ENCODE measurements at places on chromosomes 5 and 9.

DNA sequence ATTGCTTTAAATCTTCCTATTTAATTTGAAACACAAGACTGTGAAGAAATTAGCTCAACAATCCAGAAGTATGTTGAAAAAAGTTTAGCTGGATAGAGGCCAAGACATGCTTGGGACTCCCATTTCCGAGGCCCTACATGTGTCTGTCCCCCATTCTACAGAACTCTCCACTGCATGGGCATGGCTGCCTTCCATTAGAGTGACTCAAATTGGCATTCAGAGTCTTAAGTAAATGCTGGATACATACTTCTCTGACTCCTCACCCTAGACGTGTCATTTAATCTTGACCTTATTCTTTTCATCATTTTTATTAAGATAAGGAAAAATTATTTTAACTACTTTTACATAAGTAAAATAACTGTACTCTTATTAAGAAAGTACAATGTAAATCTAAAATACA lies 530.4 kb upstream of the CDH9 start:
- DNase-seq, result no peak

DNA sequence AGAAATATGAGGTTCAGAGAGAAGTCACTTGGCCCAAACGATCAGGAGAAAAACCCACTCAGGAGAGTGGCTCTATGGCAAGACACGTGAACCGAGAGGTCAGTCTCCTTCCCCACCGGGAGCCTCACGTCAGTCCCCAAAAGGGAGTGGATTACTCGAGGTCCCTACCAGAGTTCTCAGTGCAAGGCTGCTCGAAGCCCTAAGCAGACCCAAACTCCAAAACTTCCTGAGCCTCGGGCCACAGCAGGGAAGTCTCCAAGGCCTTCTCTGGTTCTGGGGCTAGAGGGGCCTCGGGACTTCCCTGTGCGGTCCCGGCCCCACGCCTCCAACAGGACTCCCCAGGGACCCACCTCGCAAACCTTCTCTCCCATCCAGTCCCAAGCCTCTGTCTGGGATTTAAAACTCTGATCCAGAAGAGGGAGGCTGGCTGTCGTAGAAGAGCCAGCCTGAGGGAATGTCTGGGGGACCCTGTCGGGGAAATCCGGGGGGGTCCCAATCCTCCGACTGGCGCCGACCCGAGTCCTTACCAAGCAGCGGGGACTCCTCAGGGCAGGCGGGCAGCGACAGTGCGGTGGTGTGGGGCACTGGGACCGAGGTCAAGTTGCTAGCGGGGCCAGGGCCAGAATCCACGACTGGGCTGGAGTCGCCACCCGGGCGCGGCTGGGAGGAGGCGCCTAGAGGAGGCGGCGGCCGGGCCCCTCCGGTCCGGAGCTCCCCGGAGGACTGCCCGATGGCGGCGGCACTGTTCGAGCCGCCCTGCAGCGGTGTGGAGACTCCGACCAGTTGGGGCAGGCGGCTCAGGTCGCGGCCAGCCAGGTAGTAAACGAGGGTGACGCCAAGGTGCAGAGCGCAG lies 679 bp downstream of the B4GALT1 start:
- DNase-seq, result no peak

DNA sequence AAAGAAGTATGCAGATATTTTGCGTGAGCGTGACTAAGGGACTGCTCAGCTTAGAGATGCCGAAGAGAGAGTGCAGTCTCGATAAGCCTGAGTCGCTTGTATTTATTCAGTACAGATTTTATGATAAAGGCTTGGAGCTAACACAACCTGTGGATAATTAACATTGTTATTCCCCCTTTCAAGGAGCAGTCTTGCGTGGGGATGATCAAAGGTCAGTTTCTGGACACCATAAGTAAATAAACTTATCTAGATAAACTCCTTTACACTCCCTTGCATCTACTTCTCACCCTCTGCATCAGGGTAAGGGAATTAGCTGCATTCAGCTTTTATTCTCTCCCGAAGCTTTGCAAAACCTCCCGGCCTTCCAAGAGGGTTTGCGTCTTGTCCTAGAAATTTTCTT lies 357.8 kb upstream of the ST8SIA4 start:
- DNase-seq, result no peak

DNA sequence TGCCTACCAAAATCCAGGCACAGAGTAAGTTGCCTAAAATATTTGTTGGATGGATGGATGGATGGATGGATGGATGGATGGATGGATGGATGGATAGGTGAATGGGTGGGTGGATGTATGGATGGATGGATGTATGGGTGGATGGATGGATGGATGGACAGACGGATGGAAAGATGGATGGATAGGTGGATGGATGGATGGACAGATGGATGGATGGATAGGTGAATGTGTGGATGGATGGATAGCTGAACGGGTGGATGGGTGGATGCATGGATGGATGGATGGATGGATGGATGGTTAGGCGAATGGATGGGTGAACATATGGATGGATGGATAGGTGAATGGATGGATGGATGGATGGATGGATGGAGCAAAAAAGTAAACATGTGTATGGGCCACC lies 131.9 kb downstream of the GABBR2 start:
- DNase-seq, result no peak

- no peak for DNase-seq
Observed at GRCh38 chr9:128528445-128529160, 23.8 kb upstream of the SPTAN1 start.

DNA sequence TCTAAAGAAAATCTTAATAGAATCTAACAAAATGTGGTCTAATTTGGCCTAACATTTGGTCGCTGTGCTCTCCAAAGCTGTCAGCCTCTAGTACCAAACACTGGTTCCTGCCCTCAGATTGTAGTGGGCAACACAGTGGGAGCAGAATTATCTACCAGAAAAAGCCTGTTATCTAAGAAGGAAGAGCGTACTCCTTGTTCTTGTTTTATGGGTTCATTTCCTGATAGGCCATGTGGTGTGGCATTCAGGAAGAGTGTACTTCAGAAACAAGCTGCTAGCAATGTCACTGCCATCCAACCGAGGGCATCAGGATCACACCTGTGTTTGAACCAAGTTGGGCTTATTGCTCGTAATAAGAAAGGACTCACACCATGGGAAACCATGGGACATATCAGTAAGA lies 487.9 kb upstream of the DAP start:
- DNase-seq, result no peak

GRCh38 chr9:137389428-137389746 lies 33.6 kb downstream of the EXD3 start:
- no peak for DNase-seq

DNA sequence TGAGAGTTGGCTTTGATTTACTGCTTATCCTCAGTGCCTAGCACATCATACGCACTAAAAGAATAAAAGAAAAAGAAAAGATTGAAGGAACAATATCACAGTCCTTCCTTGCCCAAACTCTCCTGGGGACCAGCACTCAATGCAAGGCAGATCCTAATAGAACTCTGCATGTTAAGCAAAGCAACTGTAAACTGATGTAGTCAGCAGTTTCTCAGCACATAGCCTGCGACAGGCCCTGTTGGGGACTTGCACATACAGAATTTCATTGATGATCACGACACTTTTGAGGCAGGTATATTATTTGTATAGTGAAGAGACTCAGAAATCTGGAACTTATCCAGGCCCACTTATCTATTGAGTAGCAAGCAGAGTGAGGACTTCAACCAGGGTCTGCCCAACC lies 15.4 kb downstream of the NIPAL4 start:
- no peak for DNase-seq

DNA sequence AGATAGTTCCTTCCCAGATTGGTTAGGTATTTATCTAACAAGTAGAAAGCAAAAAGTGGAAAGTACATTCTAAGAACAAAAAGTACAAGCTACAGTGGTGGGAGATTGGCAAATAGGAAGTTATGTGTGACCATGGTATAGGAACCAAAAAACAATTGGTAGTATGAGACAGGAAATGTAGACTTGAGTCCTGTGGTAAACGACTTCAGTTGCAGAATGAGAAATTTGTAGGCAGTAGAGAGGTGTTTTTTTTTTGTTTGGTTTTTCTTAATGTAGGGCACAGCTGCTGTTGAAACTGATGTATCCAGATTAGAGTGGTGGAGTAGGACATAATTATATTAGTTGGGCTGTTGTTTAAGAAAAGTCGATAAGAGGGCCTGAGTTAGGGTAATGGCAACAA lies 72.0 kb downstream of the CCNH start:
- DNase-seq, result no peak

DNA sequence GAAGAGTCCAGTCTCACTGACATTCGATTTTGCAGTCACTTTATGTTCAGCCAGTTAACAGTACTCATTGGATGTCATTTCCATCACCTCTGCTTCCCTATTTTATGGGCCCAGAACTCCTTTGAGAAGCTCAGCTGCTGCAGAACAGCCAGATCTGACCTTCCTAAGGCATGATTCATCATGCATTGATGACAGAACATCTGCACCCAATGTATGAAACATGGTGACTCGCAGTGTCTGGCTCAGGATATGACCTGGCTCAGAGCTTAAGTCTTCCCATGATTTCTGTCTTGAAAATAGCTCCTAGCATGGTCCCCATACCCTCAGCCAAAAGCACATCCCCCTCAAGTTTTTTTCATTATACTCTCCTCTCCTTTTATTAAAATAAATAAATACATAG lies 92.6 kb upstream of the TRIM32 start:
- no peak for DNase-seq

DNA sequence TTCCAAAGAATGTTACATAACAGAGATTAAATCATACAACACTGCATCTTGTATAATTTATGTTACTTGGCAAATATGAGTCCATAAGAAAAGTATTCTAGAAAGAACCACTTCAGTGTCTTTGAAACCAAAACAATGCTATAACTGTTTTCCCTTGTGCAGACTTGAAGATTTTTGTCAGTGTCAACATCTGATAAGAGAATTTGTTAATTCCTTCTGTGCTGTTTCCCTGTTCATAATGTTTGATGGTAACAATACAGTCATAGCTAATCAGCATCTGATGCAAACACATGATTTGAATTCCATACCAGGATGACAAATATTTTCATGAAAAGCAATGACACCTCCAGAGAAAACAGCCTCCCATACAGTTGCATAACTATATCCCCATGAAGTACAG lies 306.8 kb downstream of the SEMA5A start:
- DNase-seq, result no peak

DNA sequence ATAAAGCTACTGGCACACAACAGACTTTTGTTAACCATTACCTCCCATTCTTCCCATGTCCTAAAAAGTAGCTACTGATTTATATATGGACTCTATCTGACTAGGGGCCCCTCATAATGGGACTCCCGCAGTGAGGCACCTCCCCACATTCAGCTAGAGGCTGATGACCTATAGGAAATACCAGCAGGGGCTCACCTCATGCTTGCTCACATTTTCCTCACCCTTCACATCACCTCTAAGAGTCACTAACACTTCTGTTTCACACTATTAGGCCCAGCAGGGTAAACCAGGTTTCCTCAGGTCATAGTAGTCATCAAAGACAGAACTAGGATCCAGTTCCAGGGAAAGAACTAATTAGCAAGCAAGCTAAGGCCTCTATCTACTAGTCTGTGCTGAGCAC lies 60.7 kb downstream of the PRELID2 start:
- no peak for DNase-seq

- DNase-seq, result no peak
Observed at GRCh38 chr9:72864327-72864726, 88.5 kb downstream of the ALDH1A1 start.

DNA sequence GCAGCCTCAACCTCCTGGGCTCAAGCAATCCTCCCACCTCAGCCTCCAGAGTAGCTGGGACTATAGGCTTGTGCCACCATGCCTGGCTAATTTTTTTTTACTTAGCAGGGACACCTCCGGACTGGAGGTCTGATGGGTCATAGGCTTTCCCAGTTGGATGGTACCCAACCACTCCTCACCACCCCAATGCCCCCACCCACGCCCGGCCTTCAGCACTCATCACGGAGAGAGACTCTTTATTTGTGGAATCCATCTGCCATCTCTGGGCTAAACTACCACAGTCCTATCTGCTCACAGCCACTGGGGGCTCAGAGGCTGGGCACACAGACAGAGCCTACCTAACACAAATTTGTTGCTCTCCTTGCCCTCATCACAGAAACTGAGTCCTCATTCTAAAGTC lies 58.3 kb upstream of the STXBP1 start:
- DNase-seq, result no peak

DNA sequence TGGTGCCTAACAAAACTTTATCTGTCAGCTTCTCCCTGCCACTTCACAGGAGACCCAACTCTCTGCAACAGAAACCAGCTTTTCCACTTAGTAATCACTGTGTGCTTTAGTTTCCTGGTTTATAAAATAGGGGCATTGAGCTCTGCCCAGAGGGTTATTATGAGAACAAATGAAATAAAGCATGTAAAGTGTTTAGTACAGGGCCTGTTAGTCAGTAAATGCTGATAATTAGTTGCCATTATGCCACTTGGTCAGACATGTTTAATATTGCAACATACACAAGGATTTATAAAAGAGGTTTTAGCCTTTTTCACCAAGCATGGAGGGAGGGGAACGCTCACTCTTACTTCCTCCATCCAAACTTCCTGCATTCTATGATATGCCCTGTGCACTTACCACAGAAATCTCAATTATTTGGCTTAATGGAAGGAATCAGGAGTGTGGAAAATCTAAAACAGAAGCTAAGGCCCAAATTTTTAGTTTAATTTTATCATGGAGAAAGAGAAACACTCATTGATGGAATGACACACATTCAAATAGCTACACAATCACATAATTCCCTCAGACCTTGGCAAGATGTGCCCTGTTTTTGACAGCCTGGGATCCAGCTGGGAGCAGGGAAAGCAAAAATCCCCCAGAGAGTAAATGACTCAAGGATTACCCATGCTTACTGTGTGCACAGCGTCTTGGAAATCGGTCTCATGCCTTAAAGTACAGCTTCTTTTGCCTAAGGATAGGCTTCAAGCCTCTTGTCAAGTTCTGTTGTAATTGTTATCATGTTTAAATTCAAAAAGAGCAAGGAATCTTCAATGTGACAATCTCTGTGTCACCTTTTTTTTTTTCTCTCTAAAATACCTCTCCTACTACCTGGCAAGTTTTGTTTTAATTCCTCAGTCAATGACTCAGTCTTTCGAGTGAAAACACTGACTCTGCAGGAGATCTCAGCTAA lies 34.0 kb downstream of the ZNF474 start:
- DNase-seq, result no peak

DNA sequence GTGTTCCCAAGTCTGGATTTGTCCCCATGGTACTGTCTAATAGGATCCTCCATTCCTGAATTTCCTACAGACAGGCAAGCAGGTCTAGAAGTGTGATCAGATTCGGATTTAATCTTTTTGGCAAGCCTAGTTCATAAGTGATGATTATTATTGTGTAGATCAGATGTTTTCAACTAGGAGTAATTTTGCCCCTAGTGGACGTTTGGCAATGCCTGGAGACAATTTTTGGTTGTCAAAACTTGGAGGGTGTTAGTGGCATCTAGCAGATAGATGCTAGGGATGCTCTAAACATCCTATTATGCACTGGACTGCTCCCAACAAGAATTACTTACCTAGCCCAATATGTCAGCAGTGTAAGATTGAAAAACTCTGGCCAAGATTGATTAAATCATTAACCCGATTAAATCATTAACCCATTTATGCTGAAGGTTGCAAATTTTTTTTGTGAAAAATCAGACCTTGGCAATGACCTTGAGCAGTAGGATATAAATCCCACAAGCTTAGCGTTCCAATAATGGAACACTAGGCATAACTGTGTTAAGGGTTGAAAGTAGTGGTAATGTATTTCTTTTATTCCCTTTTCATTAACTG lies 28.2 kb downstream of the TCERG1 start:
- DNase-seq, result no peak

Data from left renal pelvis (tissue), 4 donors.